Aorta (tissue), 5 donors: ENCODE measurements at places on chromosomes 3 and 15. TPM values are rescaled to one million over a fixed set of nuclear protein-coding genes. Genes with fewer than 3 reads are reported as not detected.

DNA sequence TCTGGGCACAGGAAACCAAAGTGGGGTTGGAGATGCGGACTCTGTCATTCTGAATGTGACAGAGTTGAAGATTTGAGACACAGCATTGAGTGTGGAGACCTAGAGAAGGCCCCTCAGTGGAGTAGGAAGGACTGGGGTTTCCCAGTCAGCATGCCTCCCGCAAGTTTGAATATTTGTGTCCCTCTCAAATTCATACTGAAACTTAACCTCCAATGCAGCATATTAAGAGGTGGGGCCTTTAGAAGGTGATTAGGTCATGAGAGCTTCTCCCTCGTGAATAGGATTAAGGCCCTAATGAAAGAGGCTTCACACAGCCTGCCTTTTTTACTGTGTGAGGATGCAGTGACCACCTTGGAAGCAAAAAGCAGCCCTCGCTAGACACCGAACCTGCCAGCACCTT is 8.0 kb downstream of the HDDC3 start:
- H3K27ac ChIP-seq = no peak overlapping the region
- H3K27me3 ChIP-seq = no peaks in the 10 kb centered on the region
- H3K4me3 ChIP-seq = no peak overlapping the region

- H3K27me3 ChIP-seq = no peaks in the 10 kb centered on the region
- no peak overlapping the region for H3K27ac ChIP-seq
- H3K36me3 ChIP-seq = no peaks in the 10 kb centered on the region
- no peak for DNase-seq
- no peaks in the 10 kb centered on the region for H3K4me1 ChIP-seq
Measured at GRCh38 chr3:141648055-141648910, 89.8 kb upstream of the RNF7 start.

DNA sequence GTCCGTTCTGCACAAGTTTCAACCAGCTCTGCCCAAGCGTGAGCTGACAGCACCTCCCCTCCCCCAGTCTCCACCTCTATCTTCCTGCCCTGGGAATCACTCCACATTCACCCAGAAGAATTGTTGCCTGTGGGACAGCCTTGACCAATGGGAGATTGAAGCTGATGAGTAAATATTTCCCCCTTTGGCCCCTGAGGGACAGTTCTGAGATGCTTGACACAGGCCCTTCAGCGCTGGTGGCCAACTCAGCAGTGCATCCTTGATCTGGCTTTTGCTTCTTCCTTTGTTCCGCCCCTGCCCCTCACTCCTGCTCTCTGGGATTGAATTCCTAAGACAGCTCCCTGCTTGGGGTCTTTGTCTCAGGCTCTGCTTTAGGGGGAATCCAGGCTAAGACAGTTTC is 13.1 kb upstream of the SKIC8 start:
- DNase-seq = no peak
- H3K4me3 ChIP-seq = no peak overlapping the region
- no peak overlapping the region for H3K27ac ChIP-seq
- H3K4me1 ChIP-seq = no peaks in the 10 kb centered on the region

DNA sequence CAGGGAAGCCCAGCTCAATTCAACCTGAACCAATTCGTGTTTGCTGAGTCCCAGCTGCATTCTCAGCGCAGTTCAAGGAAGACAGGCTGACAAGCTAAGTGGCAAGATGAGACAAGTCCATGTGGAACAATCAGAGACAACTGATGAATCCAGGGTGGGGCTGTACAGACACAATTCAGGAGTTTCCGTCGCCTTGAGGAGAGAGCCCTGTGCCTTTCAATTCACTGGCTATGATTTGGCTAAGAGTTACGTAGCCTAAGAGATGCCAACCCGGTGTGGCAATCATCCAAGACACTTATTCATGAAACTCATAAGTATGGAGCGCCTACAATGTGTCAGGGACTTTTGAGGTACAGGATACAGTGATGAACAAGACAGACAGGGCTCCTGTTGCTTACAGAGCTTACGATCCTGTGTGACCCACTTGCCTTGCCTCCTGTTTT is 15.5 kb upstream of the ZBED2 start:
- no peaks in the 10 kb centered on the region for H3K4me1 ChIP-seq
- H3K27me3 ChIP-seq = no peaks in the 10 kb centered on the region
- no peak overlapping the region for H3K27ac ChIP-seq
- no peaks in the 10 kb centered on the region for H3K36me3 ChIP-seq
- no peak for DNase-seq

- no peak for DNase-seq
- no peaks in the 10 kb centered on the region for H3K27me3 ChIP-seq
- H3K27ac ChIP-seq = no peak overlapping the region
- no peaks in the 10 kb centered on the region for H3K4me1 ChIP-seq
- no peaks in the 10 kb centered on the region for H3K36me3 ChIP-seq
Measured at GRCh38 chr3:8325306-8325705, 176.3 kb upstream of the LMCD1 start.

The LSAMP gene
- 7.8 TPM for total RNA-seq

The SLC38A3 gene
- total RNA-seq = 0.19 TPM

The NAALADL2 gene
- 19.0 TPM for total RNA-seq

The SUSD5 gene
- total RNA-seq = 230 TPM
